Stimulated activated CD8-positive, alpha-beta memory T cell treated with anti-CD3 and anti-CD28 coated beads, Interleukin-15, amount 100 ng/mL, for 4 hours (primary cell): ENCODE measurements at places on chromosomes 2 and 18.

- no peak for DNase-seq
Observed at GRCh38 chr2:218001629-218002028, 1.2 kb downstream of the TNS1 start.

DNA sequence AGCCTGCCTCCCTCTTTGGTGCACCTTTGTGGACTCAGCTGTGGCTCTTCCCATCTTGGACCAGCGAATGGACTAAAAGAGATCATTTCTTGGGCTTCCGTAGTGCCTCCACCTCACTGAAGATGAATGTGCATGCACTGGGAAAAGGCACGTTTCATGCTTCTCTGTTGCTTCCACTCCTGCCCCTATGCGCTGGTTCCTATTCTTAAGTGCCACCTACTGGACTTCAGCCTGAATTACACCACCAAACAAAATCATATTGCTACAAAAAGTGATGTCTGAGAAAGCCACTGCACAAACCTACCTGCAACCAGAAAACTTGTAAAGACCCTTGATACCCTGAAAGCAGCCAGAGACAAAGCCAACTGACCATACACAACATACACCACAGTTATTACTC, 695.6 kb downstream of the TSN start:
- DNase-seq = no peak

DNA sequence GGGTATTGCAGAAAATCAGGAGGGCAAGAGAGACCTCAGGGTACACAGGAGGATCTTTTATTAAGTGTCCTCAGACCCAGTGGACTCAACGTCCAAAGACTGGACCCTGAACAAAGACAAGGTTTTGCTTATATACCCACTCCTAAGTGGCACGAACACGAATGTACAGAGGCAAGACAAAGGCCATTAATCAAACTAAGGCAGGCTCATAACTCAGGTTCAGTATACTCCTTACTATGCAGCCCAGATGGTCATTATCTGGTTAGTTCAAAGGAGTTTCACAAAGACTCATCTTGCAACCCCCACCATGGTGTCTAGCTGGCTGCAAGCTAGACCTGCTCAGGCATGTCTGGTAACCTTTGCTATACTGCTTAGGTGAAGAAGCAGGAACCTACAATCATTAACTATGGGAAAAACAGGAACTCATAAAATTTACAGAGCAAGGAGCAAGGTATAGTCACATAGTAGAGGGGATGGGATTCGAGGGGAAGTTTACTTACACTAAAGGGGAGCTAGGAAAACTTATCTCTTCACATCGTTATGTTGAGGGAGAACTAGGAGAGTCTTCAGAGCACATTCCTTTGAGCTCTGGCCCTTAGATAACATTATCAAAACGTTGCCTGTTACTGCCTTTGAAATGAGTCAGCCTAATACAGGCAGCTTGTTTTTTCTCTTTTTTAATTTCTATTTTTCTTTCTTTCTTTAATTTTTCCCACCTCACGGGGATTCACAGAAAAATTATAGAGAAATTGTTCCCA, 33.9 kb downstream of the SLC4A3 start:
- no peak for DNase-seq

- DNase-seq = no peak
Observed at GRCh38 chr2:170525566-170525900, 189.6 kb upstream of the SP5 start.

DNA sequence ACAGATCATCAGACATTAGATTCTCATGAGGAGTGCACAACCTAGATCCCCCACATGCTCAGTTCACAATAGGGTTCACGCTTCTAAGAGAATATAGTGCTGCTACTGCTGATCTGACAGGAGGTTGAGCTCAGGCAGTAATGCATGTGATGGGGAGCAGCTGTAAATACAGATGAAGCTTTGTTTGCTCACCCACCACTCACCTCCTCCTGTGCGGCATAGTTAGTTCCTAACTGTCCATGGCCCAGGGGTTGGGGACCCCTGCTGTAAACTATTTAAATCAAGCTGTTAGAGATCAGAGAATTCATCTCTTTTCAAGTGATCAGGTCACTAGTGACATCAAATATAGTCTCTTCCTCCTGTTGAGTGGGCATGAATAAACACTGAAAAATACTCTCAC, 88.8 kb upstream of the ACVR2A start:
- no peak for DNase-seq

GRCh38 chr2:107007927-107008326, 122.0 kb upstream of the ST6GAL2 start:
- DNase-seq = no peak

- no peak for DNase-seq
Observed at GRCh38 chr2:143344780-143345179, 215.6 kb downstream of the ARHGAP15 start.

GRCh38 chr2:66948234-66948633, 448.9 kb upstream of the ETAA1 start:
- no peak for DNase-seq

DNA sequence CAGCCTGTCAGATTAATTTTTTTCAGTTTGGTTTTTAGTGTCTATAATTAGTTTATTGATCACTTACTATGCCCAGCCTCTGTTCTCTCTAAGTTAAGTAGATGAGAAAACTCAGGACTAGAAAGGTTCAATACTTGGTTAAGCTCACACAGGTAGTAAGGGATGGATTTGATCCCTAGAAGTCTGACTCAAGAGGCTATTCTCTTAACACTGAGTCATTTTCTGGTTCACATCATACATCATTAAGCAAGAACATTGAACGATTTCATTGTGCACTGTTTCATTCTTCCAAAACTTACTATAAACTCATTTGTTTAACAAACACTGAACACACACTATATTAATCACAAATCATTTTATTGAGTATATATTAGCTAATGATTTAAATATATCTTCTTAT, 54.1 kb upstream of the SLC38A11 start:
- no peak for DNase-seq

- DNase-seq = no peak
Observed at GRCh38 chr2:118124288-118124891, 36.1 kb downstream of the INSIG2 start.

- no peak for DNase-seq
Observed at GRCh38 chr2:159396799-159397198, 110.3 kb upstream of the WDSUB1 start.
